ENCODE measurements at places on chromosomes 5 and 9. TPM values are rescaled to one million over a fixed set of nuclear protein-coding genes. Genes with fewer than 3 reads are reported as not detected.

Gene PRKACG
- total RNA-seq: not detected

Gene FOXD4
- 0.25 TPM for total RNA-seq

Gene LRRC8A
- total RNA-seq: 76.4 TPM

Gene SPINK5
- 0.06 TPM for total RNA-seq

Gene AGXT2
- not detected for total RNA-seq

Gene LCN10
- total RNA-seq: 0.13 TPM

Gene MZB1
- total RNA-seq: 0.16 TPM

Gene SH2D3C
- 43.5 TPM for total RNA-seq

Gene NRG2
- total RNA-seq: 0.57 TPM

Gene GABRA6
- not detected for total RNA-seq

Gene CDH9
- not detected for total RNA-seq

Gene TMOD1
- total RNA-seq: 1.5 TPM

Gene GALNT12
- total RNA-seq: 0.32 TPM

All from bladder microvascular endothelial cell (primary cell).